Vagina (tissue), 2 donors: ENCODE measurements at places on chromosomes 3 and 15. TPM values are rescaled to one million over a fixed set of nuclear protein-coding genes. Genes with fewer than 3 reads are reported as not detected.

DNA sequence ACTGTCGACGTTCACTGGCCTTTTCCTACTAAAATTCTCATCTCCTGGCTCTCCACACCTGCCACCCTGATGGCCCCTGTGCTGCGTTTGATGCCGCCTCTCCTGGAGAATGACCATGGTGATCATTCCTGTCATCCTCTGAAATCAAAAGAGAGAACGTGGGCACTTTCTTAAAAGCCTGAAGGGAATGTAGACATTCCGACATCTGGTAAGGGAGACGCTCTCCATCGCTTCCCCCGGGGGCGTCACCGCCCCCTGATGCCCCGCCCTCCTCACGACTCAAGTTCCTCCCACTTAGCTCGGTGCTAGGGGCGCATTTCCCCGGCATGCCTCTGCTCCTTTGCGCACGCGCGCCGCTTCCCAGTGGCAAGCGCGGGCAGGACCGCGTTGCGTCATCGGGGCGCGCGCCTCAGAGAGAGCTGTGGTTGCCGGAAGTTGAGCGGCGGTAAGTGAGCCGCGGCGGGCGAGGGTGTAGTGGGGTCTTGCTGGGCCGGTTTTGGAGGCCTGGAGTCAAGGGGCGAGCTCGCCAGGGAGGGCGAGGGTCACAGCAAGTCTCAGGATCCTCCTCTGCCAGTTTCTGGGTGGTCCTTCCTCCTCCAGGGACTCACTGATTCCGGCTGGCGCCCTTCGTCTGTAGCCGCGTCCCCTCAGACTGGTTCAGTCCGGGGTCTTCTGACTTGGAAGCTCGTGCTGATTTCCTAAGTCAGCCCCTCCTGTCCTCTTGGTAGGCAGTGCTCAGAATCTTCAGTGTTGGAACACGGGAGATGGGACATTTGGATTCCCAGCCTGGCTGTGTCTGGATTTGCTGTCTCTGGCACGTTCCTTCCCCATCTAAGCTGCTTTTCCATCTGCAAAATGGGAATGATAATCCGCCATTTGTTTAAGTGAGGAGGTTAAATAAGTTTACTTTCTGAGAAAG is at the start of gene ATG7:
Gene ATG7, plus strand, starts transcription at position 412 of the 919 bp plus-strand sequence. CDS start 26,299 bp downstream, outside the sequence.
- peak; percentile 97 for DNase-seq
- no peaks in the 10 kb centered on the region for H3K36me3 ChIP-seq
- H3K27me3 ChIP-seq = no peaks in the 10 kb centered on the region
- H3K4me1 ChIP-seq = peaks cover 21% of the 10 kb centered on the region
- H3K27ac ChIP-seq = peak within 1 kb of the TSS; percentile 71
- peak within 1 kb of the TSS; percentile 73 for H3K4me3 ChIP-seq

Gene ECT2
- 6.4 TPM for total RNA-seq

- H3K4me3 ChIP-seq = no peak overlapping the region
- H3K27ac ChIP-seq = no peak overlapping the region
- H3K36me3 ChIP-seq = no peaks in the 10 kb centered on the region
- H3K4me1 ChIP-seq = peaks cover 12% of the 10 kb centered on the region
- no peak for DNase-seq
Observed at GRCh38 chr3:123751433-123751832, 132.7 kb downstream of the MYLK start.

- DNase-seq = no peak
- H3K4me1 ChIP-seq = no peaks in the 10 kb centered on the region
- no peaks in the 10 kb centered on the region for H3K27me3 ChIP-seq
- H3K36me3 ChIP-seq = no peaks in the 10 kb centered on the region
- H3K4me3 ChIP-seq = no peak overlapping the region
Observed at GRCh38 chr3:36444909-36445308, 64.6 kb downstream of the STAC start.

Gene RBP2
- not detected for total RNA-seq

DNA sequence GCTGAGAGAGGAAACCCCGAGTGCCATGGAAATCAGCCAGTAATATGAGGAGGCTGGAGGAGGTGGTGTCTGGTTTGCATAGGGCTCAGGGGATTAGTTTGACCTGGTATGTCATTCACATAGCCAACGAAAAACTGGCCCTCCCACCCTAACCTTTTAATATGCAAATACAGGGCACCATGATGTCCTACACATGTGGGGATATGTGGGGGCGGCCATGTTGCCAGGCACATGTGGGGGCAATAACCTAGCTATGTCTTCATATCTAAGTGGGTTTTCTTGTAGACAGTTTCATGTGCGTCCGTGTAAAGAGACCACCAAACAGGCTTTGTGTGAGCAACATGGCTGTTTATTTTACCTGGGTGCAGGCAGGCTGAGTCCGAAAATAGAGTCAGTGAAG is 110.1 kb downstream of the MOBP start:
- H3K27ac ChIP-seq = no peak overlapping the region
- H3K4me1 ChIP-seq = no peaks in the 10 kb centered on the region
- no peaks in the 10 kb centered on the region for H3K36me3 ChIP-seq
- no peaks in the 10 kb centered on the region for H3K27me3 ChIP-seq
- H3K4me3 ChIP-seq = no peak overlapping the region

Gene NR1D2
- 19.4 TPM for total RNA-seq

DNA sequence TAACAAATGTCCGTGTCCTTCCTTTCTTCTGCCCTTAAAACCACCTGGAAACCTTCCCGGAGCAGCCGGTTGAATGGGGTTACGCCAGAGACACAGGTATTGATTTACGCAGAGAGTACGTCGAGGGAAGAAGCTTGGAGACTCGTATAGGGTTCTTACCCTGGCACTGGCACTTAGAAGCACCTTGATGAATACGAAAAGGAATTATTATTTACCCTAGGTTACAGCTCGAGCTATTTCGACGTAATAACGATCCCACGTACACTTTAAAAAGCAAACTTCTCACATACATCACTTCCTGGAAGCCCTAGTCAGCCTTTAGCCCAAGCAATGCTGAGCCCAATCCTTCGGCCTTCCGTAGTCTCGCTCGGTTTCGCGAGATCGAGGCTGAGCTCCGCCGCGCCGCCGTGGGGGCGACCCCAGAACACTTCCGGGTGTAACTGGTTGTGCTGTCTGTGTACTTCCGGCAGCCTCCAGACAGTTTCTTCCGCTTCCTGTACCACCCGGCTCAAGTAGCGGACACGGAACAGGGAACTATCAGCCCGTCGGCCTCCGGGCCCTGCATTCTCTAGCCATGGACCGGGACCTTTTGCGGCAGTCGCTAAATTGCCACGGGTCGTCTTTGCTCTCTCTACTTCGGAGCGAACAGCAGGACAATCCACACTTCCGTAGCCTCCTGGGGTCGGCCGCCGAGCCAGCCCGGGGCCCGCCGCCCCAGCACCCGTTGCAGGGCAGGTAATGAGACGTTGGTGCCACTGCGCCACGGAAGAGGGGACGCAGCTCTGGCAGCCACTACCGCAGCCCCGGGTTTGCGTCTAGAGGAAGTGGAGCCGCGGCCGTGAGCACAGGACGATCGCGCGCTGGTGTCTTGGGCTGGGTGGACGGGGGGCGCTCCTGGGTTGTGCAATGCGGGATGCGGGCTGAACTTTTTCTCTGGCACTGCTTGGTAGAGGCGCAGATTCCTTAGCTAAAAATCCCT is at the start of gene TTC14:
Gene TTC14, plus strand, starts transcription at position 476 of the 979 bp plus-strand sequence. Its CDS starts 99 bp downstream, at position 575.
- DNase-seq = peak; percentile 92
- H3K4me3 ChIP-seq = peak within 1 kb of the TSS; percentile 94
- no peaks in the 10 kb centered on the region for H3K27me3 ChIP-seq

Gene SCAANT1
- total RNA-seq = not detected

Gene UQCC5
- total RNA-seq = 1.2 TPM

DNA sequence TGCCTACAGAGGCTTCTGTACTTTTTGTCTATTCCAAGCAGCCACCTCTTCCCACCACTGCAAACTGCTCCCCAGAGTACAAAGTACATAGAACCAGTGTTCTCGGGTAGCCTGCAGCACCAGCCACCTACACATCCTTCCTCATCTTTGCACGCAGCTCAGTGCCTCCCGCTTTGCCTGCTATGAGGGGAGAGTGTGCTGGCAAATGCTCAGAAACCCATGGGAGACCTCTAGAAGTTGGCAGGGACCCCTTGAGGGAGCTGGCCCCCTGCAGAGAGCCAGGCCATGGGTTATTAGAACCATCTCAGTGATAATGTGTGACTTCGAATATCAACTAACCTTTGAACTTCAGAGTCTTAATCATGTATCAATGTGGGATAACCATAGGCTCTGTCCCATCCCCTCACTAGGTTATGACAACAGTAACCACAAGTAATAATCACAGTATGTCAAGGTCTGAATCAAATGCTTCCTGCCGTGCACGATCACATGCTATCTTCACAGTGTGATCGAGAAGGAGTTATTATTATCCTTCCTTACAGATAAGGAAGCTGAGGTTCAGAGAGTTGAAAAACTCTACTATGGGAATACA is 22.8 kb upstream of the SMAD3 start:
- H3K27me3 ChIP-seq = no peaks in the 10 kb centered on the region
- no peak for DNase-seq
- no peak overlapping the region for H3K4me3 ChIP-seq
- H3K36me3 ChIP-seq = no peaks in the 10 kb centered on the region

GRCh38 chr15:67731112-67731721 is 94.1 kb upstream of the SKOR1 start:
- H3K27me3 ChIP-seq = no peaks in the 10 kb centered on the region
- DNase-seq = no peak
- no peak overlapping the region for H3K27ac ChIP-seq
- peaks cover 12% of the 10 kb centered on the region for H3K4me1 ChIP-seq

Gene ISLR
- 208 TPM for total RNA-seq

DNA sequence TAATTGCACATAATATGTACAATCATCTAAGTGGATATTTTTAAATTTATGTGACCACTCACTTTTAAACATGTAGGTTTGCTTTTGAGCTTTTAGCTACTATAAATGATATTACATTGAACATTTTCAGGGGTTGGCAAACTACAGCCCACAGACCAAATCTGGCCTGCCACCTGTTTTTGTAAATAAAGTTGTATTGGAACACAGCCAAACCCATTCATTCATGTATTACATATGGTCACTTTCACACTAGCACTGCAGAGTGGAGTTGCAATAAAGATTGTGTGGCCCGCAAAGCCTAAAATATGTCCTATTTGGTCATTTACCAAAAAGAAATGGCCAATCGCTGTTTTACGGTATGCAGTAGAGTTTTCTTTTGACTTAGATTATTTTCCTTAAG is 21.2 kb downstream of the CMTM7 start:
- H3K27me3 ChIP-seq = no peaks in the 10 kb centered on the region
- H3K4me3 ChIP-seq = no peak overlapping the region
- no peaks in the 10 kb centered on the region for H3K36me3 ChIP-seq
- DNase-seq = no peak
- no peak overlapping the region for H3K27ac ChIP-seq

Gene ESYT3
- total RNA-seq = 2.0 TPM

- no peak overlapping the region for H3K4me3 ChIP-seq
- H3K27me3 ChIP-seq = no peaks in the 10 kb centered on the region
- no peak overlapping the region for H3K27ac ChIP-seq
- H3K36me3 ChIP-seq = no peaks in the 10 kb centered on the region
- no peak for DNase-seq
- H3K4me1 ChIP-seq = peaks cover 36% of the 10 kb centered on the region
Observed at GRCh38 chr3:61776390-61776789, 215.0 kb downstream of the PTPRG start.

Gene SPINT1
- total RNA-seq = 80.3 TPM

- peaks cover 32% of the 10 kb centered on the region for H3K4me1 ChIP-seq
- no peak overlapping the region for H3K4me3 ChIP-seq
- H3K36me3 ChIP-seq = peaks cover 4% of the 10 kb centered on the region
Observed at GRCh38 chr3:38003371-38003816, 12.8 kb downstream of the VILL start.

DNA sequence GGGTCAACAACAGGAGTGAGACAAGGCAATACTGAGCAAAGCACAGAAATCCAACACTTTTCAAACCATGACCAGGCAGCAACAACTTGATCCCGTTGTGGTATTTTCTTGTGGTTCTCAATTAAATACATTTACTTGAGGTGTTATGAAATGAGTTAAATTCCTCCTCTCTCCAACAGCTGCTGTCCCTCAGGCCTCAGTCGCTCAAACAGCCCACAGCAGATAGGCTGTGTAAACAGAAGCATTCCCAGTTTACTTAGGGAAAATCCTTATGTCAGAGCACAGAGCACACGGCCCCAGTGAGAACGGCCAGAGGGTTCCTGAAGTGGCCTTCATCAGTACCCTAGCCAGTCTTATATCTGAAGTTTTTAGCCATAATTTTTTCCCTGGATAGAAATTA is 359.9 kb downstream of the AGBL1 start:
- H3K27ac ChIP-seq = no peak overlapping the region
- no peak for DNase-seq
- H3K36me3 ChIP-seq = no peaks in the 10 kb centered on the region
- H3K4me1 ChIP-seq = no peaks in the 10 kb centered on the region
- no peak overlapping the region for H3K4me3 ChIP-seq

DNA sequence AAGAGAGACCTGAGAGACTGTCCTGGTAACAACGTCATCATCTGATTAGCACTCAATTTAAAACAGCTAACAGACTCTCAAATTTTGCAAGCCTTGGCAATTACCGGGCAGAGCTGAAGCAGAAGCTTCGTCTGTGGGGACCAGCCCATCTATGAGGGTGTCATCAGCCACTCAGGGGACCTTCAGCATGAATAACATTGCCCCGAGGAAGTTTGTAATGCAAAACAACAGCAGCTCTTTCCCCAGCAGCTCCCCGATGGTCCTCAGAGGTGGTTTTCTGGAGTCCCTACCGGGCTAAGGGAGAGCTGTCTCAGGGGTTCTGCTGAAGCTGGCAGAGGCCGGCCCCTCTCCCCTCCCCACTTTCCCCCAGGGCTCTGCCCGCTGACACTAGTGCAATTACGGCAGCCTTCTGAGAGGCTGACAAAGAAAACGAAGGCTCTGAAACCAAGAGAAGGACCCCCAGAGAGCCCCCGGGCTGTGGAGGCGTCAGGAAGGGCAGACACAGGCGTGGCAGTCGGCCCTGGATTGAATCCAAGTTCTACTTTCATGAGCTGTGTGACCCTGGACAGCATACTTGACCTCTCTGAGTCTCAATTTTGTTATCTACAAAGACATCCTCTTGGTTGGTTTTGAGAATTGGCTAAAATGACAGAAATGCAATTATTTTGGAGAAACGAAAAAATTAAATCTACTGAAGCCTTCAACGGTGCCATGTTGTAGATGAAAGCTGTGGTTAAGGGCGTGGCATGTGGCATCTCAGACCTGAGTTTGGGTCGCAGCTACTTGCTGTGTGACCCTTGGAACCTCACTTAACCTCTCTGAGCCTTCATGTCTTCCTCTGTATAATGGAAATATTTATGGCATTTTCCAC is 102.1 kb upstream of the TLE3 start:
- H3K4me3 ChIP-seq = no peak overlapping the region
- peaks cover 60% of the 10 kb centered on the region for H3K4me1 ChIP-seq
- H3K36me3 ChIP-seq = no peaks in the 10 kb centered on the region
- H3K27me3 ChIP-seq = no peaks in the 10 kb centered on the region
- no peak for DNase-seq

DNA sequence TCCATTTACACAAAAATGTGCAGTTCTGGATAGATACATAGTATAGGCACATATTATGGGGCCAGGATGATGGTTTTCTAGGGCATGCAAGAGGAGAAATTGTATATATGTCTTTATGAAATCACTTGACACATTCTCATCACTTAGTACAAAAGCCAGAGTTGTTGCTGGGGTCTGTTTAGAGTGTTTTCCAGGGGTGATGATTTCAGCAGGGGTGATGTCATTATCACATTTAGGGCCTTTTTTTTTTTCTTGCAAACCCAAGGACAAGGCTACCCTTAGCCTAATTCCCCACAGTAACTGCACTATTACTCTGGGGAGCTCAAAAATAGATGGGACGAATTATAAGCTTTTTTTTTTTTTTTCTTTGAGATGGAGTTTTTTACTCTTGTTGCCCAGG is 3.6 kb downstream of the ZNF589 start:
- DNase-seq = no peak
- peaks cover 4% of the 10 kb centered on the region for H3K36me3 ChIP-seq
- no peaks in the 10 kb centered on the region for H3K27me3 ChIP-seq
- H3K4me1 ChIP-seq = peaks cover 47% of the 10 kb centered on the region
